ENCODE measurements at places on chromosomes 13 and 19. TPM values are rescaled to one million over a fixed set of nuclear protein-coding genes. Genes with fewer than 3 reads are reported as not detected.
A peak's percentile ranks its signal among the peaks of the same experiment; 100 is the strongest.

Gene JSRP1
- 219 TPM for total RNA-seq

Gene ZNF43
- 10.8 TPM for total RNA-seq

- DNase-seq: no peak
Observed at GRCh38 chr13:113558461-113558860, 26.1 kb upstream of the TFDP1 start.

DNA sequence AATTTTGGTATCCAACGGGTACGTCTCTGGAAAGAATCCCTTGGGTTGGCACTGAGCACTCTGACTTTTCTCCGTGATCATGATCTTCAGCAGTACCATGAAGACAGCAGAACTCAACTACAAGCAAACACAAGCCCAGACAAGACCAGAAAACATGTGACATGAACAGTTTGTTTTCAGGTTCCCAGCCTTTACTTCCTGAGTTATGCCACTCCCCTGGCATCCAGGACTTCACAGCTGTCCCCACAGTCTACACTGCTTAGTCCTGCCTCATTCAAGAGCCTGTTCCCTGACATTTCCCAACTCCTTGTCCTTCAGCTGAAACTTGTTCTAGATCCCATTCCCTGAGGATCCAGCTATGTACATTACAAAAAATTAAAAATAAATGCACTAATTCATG, 4.9 kb upstream of the N4BP2L1 start:
- peak; percentile 49 for DNase-seq

DNA sequence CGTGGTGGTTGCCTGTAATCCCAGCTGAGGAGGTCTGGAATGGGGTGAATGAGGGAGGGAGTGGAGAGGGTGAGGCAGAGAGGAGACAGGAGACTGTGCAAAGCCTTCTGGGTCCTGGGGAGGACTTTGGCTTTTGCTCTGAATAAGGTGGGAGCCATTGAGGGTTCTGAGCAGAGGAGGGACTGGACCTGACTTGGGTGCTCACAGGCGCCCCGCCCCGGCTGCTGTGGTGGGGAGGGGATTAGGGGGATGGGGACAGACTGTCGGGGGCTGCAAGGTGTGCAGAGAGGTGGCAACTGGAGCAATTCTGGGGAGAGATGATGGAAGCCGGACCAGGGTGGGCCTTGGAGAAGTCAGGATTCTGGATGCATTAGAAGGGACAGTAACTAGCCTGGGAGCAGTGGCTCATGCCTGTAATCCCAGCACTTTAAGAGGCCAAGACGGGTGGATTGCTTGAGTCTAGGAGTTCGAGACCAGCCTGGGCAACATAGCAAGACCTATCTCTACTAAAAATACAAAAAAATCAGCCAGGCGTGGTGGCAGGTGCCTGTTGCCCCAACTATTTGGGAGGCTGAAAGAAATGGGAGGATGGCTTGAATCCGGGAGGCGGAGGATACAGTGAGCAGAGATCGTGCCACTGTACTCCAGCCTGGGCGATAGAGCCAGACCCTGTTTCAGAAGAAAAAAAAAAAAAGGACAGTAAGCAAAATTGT, 16.1 kb upstream of the NANOS3 start:
- DNase-seq: no peak

DNA sequence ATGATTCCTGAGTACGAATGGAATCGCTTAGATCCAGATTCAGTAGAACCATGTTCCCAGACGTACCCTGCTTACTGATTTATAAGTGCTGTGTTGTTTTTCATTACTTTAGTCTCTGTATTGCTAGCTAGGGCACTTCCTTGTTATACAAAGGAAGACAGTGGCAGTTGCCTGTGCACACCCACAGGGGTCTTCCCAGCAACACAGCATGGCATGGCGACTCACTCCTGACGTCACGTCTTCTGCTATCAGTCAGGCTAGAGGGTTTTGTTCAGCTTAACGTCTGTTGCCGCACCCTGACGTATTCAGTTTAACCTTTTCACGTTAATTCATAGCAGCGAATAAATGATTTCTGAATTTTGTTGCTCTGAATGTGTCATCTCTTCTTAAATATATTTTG, 295.1 kb downstream of the MYO16 start:
- DNase-seq: no peak

DNA sequence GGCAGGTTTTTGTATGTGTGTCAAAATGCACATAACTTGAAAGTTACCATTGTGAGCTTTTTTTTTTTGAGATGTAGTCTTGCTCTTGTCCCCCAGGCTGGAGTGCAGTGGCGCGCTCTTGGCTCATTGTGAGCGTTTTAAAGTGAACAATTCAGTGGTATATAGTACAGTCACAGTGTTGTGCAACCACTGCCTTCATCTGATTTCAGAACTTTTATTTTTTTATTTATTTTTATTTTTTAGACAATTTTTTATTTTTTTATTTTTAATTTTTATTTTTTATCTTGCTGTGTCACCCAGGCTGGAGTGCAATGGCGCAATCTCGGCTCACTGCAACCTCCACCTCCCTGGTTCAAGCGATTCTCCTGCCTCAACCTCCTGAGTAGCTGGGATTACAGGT, 15.0 kb downstream of the SLC25A42 start:
- DNase-seq: no peak

- peak; percentile 44 for DNase-seq
Observed at GRCh38 chr19:35045667-35046300, 4.3 kb downstream of the HPN start.

Data from LHCN-M2 (cell line).